ENCODE measurements at places on chromosomes 6 and 20.
A peak's percentile ranks its signal among the peaks of the same experiment; 100 is the strongest.

DNA sequence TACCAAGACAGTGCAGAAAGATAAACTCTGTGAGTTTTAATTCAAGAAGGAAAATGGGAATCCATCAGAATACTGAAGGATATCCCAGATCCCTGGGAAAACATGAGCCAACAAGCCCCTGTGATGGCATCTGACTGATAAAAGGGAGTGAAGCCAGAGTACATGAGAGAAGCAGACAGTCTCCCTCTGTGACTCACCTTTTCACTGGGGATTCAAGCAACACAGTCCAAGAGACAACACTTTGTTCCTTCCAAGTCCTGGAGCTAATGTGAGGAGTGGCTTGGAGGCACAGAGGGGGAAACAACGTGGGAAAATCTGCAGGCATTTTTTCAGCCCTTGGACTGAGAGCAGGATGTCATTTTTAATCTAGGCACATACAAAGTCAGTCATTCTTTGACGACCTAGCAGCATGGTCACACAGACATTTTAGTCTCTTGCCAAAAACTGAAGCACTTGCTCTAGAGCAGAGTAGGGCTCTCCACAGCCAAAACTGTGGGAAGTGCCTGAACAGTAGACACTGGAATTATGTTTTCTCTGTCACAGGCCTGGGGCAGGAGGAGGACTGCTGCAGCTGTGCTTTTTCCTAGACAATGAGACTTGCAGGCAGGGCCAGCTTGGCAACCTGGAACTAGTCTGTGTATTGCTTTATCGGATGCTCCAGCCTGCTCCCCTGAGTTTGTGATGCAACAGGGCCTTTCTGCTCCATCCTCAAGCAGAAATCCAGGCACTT, 465.0 kb upstream of the GJE1 start:
- DNase-seq, result no peak

DNA sequence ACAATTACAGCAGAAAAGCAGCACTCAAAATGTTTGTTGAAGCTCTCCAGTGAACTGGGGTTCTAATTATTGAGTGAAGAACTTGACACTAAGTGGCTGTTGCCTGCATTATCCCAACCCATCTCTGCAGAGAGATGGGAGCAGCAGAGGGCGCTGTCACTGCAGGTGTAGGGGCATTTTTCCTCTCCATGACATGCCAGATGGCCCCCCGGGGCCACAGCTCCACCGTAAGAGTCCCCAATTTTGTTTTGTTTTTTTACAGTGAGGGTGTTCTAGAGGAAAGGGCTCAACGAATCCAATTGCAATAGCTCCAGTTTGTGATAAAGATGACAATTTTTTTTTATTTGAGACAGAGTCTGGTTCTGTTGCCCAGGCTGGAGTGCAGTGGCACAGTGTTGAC, 1.9 kb upstream of the FUCA2 start:
- DNase-seq, result no peak

GRCh38 chr6:21107796-21108195, 485.8 kb upstream of the SOX4 start:
- DNase-seq, result no peak

- DNase-seq, result no peak
Observed at GRCh38 chr6:40804905-40805304, 217.7 kb upstream of the LRFN2 start.

GRCh38 chr20:51563486-51564332, 21.2 kb upstream of the NFATC2 start:
- DNase-seq, result no peak

DNA sequence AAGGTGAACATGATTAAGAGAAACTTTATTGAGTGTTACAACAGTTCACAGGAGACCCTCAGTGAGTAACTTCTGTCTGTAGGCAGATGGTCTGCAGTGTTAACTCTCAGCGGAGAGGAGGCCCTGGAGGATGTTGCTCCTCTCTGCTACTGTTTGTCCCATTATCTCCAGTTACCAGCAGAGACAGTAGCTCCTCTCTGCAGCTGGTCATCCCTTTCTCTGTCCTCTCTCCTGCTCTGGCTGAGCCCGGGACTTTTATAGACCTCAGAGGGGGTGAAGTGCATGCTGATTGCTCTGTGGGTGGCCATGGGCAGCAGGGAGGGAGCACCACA, 5.7 kb downstream of the GTSF1L start:
- DNase-seq, result no peak

- DNase-seq, result no peak
Observed at GRCh38 chr6:116268589-116269293, 11.0 kb downstream of the TSPYL1 start.

- peak; percentile 50 for DNase-seq
Observed at GRCh38 chr6:119078376-119079282, at the start of gene FAM184A. FAM184A (minus strand) TSS chr6:119078664; CDS start chr6:119078299, 365 bp downstream.

GRCh38 chr6:1695546-1696462, 86.1 kb downstream of the FOXC1 start:
- DNase-seq, result no peak

DNA sequence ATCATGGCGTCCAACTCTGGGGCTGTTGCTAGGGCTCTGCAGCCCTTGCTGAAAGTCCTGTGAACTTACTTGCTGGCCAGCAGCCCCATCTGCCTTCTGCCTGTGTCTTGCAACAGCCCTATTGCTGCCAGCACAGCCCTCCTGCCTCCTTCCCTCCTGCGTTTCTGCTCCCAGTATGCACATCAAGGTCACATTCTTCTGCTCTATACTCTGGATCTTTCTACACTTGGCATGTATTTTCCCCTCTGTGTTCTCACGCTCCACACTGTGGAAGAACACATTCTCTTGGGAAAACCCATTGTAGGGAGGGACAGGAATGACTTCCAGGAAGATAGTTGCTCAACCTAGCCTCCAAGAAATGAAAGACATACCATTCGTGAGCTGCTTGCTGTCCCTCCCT, 80.9 kb upstream of the PHACTR2 start:
- DNase-seq, result no peak

GRCh38 chr6:108113557-108114519, 39.3 kb upstream of the OSTM1 start:
- DNase-seq, result peak; percentile 24

- peak; percentile 59 for DNase-seq
Observed at GRCh38 chr6:166308033-166308768, at the start of gene PRR18. PRR18 (minus strand) TSS chr6:166308392; CDS start chr6:166308142, 250 bp downstream.

DNA sequence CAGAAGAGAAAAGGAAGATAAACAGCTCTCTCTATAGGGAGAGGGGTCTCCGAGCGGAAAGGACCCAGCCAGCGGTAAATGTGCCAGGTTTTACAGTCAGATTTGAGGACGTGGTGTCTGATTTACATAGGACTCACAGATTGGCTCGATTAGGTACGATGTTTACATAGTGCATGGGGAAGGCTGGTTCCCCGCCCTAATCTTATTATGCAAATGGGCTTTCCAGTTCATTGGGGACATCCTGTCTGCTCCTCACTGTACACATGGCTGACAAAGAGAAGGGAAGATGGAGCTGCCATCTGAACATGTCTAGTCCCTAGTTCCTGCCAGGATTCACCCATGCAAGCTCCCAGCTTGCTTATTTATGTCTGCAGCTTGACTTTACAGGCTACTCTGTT, 119.9 kb downstream of the RNF144B start:
- no peak for DNase-seq

- DNase-seq, result no peak
Observed at GRCh38 chr6:84718038-84718955, 46.1 kb downstream of the TBX18 start.

GRCh38 chr6:135707426-135707825, 144.1 kb upstream of the PDE7B start:
- DNase-seq, result no peak

DNA sequence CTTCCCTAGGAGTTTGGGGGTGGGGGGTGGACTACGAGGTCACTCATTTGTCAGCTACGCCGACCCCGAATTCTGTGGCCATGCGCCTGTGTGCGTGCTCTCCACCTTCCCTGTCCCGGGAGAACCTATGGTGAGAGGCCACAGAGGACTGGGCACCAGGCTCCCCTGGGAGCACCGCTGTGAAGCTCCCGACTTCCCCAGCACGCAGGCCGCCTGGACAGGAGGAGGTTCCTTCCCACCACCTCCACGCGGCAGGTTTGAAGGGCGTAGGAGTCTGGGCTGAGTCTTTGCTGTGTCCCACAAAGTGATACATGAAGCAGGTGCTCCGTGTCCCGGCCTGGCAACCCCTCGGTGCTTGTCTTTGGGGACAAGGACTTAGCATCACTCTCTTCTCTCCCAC, 107.2 kb downstream of the CDH4 start:
- DNase-seq, result no peak

- no peak for DNase-seq
Observed at GRCh38 chr6:159610881-159611280, 82.2 kb downstream of the SOD2 start.

Data from GM06990 (cell line).